ENCODE measurements at places on chromosomes 5 and 9. TPM values are rescaled to one million over a fixed set of nuclear protein-coding genes. Genes with fewer than 3 reads are reported as not detected.

DNA sequence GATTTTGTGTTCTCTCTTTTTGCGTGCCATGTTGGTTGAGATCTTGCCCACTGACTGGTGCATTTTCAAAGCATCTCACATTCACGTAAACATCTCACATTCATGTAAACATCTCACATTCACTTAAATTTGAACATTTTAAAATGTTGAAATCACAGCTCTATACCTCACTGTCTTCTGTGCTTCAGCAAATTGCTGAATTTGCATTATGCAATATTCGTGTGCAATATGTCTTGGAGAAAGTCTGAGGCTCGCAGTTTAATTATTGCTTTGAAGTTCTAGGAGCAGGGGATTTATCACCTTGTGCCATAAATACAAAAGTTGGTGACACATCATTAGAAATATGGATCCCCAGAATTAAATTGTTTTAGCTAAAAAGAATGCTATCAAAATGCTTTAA is 42.6 kb downstream of the TNFSF15 start:
- ATAC-seq, result no peak

DNA sequence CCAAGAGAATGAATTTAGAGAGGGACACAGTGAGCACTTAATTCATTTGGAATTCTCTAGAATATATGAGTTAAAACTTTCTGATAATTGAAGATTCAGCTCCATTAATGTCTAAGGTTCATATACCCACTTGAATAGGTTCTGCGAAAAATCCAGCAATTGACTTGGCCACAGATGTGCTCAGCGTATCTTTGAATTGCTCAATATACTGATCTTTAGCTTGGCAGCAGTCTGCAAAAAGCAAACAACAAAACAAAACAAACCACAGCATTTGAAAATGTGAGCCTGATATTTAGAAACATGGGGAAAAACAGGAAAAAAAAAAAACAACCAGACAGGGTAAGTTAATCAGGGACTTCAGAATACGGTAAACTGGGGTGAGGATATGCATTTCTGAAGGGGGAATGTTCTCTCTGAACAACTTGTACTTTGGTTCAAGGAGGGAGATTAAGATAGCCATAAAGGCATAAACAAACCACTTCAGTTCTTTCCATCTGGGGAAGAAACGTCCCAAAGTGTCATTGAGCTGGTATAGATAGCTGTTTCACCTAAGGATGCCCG is 21.4 kb downstream of the AGXT2 start:
- ATAC-seq, result no peak

The SPATA31C1 gene
- total RNA-seq, result 0.08 TPM

The ACOT12 gene
- total RNA-seq, result not detected

DNA sequence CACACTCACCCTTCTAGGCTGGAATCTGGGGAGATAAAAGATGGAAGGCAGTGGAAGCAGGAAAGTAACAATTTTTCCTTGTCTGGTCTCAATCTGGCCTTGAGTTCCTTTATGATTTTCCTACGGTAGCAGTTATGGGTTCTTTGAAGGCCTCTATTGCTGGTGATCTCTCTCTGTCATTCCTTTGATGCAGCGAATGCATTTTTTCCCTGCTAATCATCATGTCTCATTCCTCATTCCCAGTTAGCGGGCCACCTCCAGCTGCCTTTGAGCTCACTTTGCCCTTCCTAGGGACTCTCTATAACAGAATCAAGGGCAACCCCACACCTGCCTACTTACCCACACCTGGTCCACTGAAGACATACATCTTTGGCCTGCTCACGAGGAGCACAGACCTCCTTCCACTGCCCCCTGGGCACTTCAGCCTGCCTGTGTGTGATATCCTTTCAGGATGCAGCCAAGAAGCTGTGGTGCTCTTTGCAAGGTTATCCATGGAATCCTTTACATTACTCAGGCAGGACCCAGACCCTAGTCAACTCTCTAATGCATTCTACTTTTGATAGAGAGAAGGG is 191.7 kb downstream of the DRD1 start:
- ATAC-seq, result no peak

The SVEP1 gene
- 0.11 TPM for total RNA-seq

DNA sequence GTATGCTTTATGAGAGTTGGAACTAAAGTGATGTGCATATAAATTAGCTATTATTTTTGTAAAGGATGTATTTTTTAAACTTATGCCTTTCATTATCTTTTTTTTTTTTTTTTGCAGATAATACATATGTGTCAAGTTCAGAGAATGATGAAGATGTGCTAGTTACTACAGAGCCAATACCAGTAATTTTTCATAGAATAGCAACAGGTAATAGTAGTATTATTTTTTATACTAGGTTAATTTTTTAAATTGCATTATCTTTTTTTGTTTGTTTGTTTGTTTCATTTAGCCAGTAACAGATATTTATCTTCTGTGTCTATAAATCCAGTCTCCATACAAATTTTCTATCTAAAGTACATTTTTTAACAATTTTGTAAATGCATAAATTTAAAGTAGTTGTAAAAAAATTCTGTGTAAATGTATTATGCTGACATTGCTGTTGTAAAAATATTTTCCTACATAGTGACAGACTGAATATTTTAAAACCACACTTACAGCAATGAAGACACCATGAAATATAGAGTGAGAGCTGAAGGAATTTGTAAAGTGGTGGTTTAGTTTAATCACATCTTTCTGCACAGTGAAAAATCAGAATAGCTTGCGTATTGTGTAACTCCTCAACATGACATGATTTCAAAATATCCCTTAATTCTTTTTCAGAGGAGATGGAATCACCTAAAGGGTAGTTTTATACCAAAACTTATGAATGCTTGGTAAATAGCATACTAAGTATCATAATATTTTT is 93.3 kb downstream of the PARP8 start:
- no peak for ATAC-seq

GRCh38 chr5:25414742-25415141 is 770.0 kb upstream of the CDH10 start:
- no peak for ATAC-seq

DNA sequence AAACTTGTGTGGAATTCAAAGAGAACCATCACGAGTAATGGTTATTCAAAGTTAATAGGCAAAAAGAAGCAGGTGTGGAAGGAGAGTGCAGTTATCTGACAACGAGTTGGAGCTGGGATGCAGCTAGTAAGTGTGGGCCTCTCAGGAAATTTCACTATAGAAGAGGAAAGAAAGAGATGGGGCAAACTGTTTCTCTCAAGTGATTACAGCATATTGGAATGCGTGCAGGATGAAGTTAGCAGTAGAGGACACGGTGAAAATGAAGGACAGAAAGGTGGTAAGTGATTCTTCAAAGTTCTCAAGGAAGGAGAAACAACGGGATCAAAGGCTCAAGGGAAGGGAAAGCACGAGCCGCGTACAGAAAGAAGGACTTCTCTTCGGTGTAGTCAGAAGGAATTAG is 84.0 kb downstream of the ADAMTS12 start:
- ATAC-seq, result no peak

DNA sequence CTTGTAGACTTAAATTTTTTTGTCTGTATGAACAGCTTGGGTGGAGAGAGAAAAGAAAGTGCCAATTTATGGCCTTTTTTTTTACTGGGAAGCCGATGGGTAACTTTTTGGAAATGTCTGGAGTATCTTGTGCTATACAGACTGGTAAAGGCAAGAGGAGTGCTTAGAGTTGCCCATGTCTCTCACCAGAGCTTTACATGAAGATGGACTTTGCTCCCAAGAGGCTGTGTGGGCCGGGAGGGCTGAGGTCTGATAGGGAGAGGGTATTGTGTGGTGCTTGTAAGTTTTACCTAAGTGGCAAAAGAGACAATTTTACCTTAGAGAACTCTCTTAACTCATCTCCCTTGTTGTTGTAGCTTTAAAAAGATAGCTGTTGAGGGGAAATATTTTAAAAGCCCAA is 203.2 kb downstream of the SEMA6A start:
- no peak for ATAC-seq

DNA sequence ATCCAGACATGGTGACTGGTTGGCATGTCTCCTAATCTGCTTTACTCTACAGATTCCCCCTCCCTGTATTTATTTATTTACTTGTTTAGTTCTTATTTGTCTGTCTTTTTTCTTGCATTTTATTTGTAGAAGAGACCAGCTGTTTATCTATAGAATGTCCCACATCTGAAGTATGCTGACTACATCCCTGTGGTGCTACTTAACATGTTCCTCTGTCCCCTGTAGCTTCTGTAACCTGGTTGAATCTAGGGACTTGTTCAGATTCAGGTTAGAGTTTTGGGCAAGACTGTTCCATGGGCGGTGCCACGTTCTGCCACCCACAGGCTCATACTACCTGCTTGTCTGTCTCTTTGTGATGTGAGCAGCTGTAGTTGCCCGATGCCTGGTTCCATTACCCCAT is 23.5 kb downstream of the DUSP1 start:
- ATAC-seq, result no peak

DNA sequence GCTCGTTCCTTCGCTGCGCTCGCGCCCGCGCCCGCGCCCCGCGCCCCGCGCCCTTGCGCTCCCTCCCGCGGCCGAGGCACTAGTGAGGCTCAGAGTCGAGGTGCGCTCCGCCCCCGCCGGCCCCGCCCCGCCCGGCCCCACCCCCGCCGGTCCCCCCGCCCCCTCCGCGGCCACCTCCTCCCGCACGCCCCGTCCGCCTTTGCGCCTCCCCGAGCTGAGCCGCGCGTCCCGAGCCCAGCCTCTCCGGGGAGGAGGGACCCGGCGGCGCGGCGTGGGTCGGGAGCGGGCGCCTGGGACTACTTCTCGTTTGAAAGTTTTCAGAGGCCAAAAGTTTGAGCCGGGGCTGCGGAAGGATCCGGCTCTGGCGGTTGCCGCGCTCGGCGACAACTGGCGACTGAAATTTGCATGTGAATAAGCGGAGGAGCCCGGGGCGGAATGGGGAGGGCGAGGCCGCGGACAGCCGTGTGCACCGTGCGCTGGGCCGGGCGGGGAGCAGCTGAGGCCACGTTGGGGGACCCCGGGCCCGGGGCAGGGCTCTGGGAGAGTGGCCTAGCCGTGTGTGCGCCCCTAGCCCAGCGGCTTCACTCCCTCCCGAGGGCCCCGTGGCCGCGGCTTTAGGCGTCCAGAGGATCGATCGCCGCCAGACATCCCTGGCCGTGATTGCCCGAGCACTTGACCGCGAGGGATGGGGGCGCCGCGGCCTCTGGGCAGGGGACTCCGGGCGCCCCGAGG is at the start of gene NOTCH1:
Gene NOTCH1, minus strand, starts transcription at position 84 of the 732 bp plus-strand sequence. CDS start 262 bp downstream, outside the sequence.
- ATAC-seq, result peak; percentile 71

GRCh38 chr5:81156732-81157131 is 76.4 kb upstream of the CKMT2 start:
- no peak for ATAC-seq

The FOXE1 gene
- not detected for total RNA-seq

The LRRC19 gene
- total RNA-seq, result not detected

DNA sequence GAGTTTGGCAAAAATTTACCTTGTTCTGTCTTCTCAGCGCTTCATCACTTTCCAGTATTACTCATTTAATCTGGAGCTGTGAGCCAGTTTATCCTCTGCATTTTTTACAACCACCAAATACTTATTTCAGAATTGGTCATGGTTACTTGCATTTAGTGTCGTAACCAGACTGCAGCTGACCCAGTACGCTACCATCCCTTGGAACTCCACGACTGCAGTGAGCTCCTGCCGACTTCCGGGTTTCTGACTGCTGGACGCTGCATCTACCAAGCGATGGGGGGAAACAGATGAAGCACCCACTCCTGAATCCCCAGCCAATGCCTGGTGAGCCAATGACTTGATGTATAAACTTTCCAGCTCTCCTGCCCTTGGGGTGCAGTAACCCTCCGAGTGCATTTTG is 174.4 kb upstream of the PRLR start:
- no peak for ATAC-seq

GRCh38 chr9:92146610-92147009 is 31.4 kb upstream of the SPTLC1 start:
- ATAC-seq, result no peak

- no peak for ATAC-seq
Observed at GRCh38 chr9:120440791-120441190, 139.2 kb downstream of the CDK5RAP2 start.

DNA sequence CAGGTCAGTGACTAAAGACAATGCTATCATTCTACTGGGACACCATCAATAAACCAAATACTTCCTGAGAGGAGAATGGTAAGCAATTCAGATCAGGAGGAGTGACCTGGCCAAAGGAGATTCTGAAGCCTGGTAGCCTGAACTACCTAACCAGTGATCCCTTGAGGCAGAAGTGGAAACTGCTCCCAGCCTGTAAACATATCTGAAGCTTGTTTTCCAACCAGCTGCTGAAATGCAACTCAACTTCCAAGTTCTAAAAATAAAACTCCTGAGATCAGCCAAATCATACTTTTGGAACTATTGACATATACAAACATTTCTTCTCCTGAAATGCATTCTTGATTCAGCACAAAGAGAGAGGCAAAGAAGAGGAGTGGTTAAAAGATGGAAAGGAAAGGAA is 204.1 kb downstream of the EBF1 start:
- no peak for ATAC-seq

The SLC36A3 gene
- total RNA-seq, result not detected

The TRPM6 gene
- total RNA-seq, result 0.19 TPM

- ATAC-seq, result no peak
Observed at GRCh38 chr5:53671447-53671846, 111.0 kb downstream of the NDUFS4 start.

DNA sequence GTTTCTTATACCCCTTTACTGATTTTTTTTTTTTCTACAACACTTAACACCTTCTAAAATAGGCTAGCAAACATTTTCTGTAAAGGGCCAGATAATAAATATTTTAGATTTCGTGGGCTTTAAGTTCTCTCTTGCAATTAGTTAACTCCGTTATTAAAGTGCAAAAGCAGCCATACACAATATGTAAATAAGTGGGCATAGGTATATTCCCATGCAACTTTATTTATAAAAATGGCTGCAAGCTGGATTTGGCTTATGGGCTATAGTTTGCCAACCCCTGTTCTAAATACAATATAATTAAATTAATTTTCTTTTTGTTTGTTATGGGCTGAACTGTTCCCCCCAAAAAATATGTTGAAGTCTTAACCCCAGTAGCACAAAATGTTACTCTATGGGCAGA is 10.8 kb downstream of the IL6ST start:
- no peak for ATAC-seq

The OR1J2 gene
- total RNA-seq, result not detected

The IQGAP2 gene
- total RNA-seq, result 92.1 TPM

- no peak for ATAC-seq
Observed at GRCh38 chr5:149221326-149221725, 50.3 kb upstream of the AFAP1L1 start.

GRCh38 chr9:120950421-120951388 is 24.1 kb upstream of the TRAF1 start:
- ATAC-seq, result no peak

- peak; percentile 62 for ATAC-seq
Observed at GRCh38 chr9:136093995-136094881, 851 bp downstream of the NACC2 start.

- peak; percentile 77 for ATAC-seq
Observed at GRCh38 chr9:90073186-90073945, 468.6 kb downstream of the GADD45G start.

Data from activated T-helper 17 cell treated with anti-CD3 and anti-CD28 coated beads, Interleukin-2, amount 50 U/mL, for 72 hours (primary cell).